Activated CD4-positive, alpha-beta memory T cell treated with anti-CD3 and anti-CD28 coated beads for 36 hours (primary cell): ENCODE measurements at places on chromosomes 7 and 10. TPM values are rescaled to one million over a fixed set of nuclear protein-coding genes. Genes with fewer than 3 reads are reported as not detected.

DNA sequence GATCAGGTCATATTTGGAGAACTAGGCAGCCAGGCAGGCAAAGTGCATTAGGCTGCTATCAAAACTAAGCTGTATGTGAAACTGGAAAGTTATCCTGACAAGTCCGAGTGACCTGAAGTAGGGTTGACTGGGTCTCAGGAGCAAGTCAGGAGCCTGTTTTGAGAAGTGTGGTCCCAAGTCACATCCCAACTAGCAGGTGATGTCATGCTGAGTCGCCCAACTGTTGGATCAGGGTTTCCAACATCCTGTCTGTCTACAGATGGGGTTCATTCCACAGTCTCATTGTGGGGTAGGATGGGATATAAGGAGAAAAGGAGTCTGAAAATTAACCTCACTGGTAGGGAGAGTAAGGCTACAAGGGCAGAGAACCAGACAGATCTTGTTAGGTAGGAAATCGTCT, 27.0 kb downstream of the SLC26A4 start:
- H3K27me3 ChIP-seq = peaks cover 13% of the 10 kb centered on the region
- H3K4me3 ChIP-seq = no peak overlapping the region

- peaks cover 2% of the 10 kb centered on the region for H3K36me3 ChIP-seq
- H3K27me3 ChIP-seq = peaks cover 5% of the 10 kb centered on the region
- no peak overlapping the region for H3K27ac ChIP-seq
- no peaks in the 10 kb centered on the region for H3K4me1 ChIP-seq
These were observed 73.3 kb upstream of the HABP2 start for GRCh38 chr10:113479346-113480080.

Gene PRPF18
- 25.1 TPM for total RNA-seq

Gene DOCK4
- total RNA-seq = 1.1 TPM

- H3K27me3 ChIP-seq = no peaks in the 10 kb centered on the region
- no peak for DNase-seq
- no peak overlapping the region for H3K27ac ChIP-seq
- H3K4me3 ChIP-seq = no peak overlapping the region
- peaks cover 77% of the 10 kb centered on the region for H3K4me1 ChIP-seq
- H3K36me3 ChIP-seq = peaks cover 27% of the 10 kb centered on the region
These were observed 77.6 kb downstream of the RNF216 start for GRCh38 chr7:5703572-5704533.

Gene TFPI2
- total RNA-seq = not detected

Gene IFIT1B
- total RNA-seq = not detected

DNA sequence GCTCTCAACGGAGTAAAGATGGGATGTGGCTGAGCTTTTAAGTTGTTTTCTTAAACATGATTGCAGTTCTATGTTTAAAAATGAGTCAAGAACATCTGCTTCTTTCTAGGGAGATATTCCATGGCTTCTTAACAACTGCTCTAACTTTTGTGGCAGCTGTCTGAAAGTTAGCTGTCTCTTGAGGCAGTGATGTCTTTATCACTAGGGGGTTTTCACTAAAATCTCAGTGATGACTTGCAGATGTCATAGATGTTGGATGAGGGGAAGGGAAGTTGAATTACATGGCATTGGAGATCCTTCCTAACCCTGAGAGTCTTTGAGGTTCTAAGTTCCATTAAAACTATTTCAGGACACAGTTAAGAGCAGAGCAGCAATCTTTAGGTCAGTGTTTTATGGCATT, 43.5 kb downstream of the PRKG1 start:
- DNase-seq = no peak
- H3K4me1 ChIP-seq = no peaks in the 10 kb centered on the region

Gene RAPGEF5
- total RNA-seq = 0.29 TPM

GRCh38 chr10:101986624-101986971, 69.4 kb downstream of the ARMH3 start:
- no peak for DNase-seq
- peaks cover 13% of the 10 kb centered on the region for H3K36me3 ChIP-seq
- H3K27me3 ChIP-seq = no peaks in the 10 kb centered on the region
- H3K27ac ChIP-seq = no peak overlapping the region

Gene NPSR1
- total RNA-seq = not detected

Gene HGF
- not detected for total RNA-seq
